ENCODE measurements at places on chromosomes 7 and 10.

- DNase-seq: no peak
These were observed 3.9 kb upstream of the POU6F2 start for GRCh38 chr7:38973760-38974159.

DNA sequence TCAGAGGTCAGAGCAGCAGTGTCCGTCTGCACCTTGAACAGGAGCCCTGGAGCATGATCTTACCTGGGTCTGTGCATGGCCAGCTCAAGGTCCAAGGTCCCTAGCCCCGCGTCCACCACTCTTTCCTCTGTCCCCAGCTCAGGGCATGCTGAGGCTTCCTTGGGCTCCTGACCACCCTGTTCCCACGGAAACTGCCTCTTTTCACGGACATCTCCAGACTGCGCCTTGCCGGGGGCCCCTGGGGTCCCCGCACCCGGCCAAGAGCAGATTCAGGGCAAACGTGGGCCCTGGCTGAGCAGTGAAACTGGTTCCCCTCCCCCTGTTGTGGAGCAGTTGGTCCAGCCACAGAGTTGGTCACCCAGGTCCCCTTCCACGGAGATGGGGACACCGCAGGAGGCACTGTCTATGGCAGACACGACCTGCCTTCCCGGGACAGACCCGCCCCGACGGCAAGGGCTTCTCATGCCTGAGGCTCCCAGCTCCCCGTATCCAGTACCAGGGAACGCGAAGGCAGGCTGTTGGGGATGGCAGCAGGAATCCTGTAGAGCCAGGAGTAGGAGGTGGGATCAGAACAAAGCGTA, 217.4 kb upstream of the PPP2R2D start:
- DNase-seq: no peak

GRCh38 chr7:48875045-48875916, 49.1 kb upstream of the CDC14C start:
- DNase-seq: peak; percentile 39

DNA sequence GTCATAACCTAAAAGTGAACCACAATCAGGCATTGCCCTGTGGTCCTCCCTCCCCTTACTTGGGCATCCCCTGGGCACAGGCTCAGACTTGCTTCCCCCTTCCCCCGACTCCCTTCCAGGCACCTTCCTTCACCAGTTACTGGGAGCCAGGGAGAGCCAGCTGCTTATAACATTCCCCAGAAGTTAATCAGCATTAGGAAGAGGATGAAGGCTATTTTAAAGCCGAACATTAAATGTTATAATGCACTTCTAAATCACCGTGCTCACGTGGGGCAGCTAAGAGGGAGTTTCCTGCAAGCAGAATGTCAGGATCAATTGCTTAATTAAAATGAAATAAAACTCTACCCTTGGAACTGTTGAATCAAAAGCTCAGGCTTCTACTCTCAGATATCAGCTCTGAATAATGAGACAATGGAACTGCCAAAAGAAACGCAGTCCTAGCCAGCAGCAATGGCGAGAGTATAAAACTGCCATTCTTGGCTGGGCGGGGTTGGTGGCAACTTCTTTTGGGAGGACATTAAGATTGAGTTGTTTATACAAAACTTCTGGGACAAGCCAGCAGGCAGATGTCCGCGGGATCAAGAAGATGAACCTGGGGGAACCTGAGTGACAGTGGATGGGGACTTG, 169.5 kb downstream of the FANK1 start:
- DNase-seq: no peak

- DNase-seq: no peak
These were observed 357.2 kb downstream of the LRMDA start for GRCh38 chr10:75788394-75789205.

DNA sequence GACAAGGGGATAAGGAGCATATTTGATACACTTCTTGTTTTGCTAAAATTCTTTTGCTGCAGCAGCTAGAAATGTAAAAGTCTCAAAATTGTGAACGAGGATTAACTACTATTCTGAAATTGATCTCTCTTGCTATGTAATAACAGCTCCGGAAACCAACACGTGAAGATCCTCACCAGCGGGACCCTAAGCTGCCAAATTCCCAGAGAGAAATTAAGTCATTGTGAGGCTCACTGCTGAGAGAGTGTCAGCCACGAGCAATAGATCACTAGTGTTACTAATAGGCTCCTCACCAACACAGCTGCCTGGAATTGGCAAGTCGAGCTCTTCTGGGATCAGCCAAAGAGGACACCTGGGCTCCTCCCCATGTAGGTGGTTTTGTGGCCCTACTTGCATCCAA, 5.6 kb upstream of the VWA2 start:
- DNase-seq: no peak

DNA sequence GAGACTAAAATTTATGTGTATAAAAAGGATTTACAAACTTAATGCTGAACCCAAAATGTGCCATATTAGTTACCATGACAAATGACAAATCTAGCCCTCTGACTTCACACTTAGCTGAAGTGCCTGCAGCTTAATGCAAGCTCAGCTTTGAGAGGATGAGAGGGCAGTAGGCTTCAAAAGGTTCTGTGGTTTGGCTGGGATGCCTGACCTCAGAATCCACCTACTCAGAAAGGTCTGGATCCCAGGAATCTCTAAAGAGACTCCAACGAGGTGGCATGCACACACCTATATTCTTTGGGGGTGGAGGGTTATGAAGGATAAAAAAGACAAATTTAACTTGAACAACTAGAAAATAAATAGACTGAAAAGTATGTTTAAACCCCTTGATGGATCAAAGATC, 213.4 kb downstream of the TAX1BP1 start:
- no peak for DNase-seq

DNA sequence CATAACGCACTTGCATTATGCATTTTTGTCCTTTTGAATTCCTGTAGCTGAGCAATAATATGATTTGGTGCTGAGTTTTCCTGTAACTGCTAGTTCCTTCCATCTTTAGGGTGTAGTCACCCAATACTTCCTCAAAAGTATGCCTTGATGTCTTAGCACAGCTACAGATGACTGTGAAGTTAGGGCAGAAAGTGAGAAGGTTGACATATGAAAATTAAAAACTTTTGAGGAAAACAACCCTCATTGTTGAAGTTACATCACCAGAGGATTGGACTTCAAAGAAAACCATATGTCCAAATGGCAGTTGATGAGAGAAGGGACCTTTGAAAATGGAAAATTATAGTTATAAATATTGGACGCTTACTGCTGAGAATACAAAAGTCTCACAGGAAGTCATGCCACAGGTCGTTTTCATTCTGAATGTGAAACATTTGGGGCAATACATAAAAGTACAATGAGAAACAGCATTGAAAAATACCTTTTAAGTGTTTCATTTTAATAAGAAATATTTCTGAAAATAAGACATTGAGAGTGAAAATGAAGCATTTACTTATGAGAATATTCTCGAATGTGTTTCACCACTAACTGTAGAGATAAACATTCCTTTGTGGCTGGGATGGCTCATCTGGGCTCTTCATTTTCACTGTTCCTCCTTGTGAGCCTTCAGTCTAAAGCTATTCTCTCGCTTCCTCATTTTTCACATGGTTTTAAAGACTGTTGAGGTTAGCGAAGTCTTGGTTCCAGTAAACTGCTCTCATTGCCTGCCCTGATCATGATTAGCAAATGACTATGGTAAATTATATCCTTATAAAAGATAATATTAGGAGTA, 61.4 kb upstream of the NME8 start:
- DNase-seq: no peak

GRCh38 chr10:15859509-15859905, 800 bp downstream of the MINDY3 start:
- DNase-seq: no peak

DNA sequence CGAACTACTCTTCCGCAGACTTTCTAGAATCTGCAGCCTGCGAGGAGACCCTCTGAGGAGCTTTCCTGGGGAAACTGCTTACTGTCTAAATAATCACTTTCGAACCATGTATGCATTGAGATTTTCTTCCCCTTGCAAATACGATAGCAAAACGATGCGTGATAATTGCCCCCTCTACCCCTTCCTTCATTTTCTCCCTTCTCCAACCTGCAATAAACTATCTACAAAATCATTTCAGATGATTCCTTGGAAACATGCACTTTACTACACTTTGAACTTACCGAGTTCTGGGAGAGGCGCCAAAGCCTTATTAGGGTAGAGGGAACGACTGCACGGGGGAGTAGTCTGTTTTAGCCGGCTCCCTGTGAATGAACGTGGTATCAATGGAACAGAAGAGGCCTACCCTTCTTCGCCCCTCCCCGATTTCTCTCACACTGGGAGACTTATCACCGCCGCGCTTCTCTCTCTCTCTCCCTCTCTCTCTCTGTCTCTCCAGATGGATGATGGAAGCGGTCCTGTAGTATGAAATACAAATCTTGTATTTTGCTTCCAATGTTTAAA, at the start of gene FGFBP3:
FGFBP3 (minus strand) TSS at position 370 of the 561 bp plus-strand sequence. CDS start 517 bp downstream, outside the sequence.
- DNase-seq: peak; percentile 31

- no peak for DNase-seq
These were observed 124.8 kb upstream of the PDLIM1 start for GRCh38 chr10:95415621-95416031.

- DNase-seq: peak; percentile 18
These were observed 168.3 kb upstream of the PPP1R3A start for GRCh38 chr7:114086914-114087652.

- DNase-seq: peak; percentile 50
These were observed 3.8 kb downstream of the HILPDA start for GRCh38 chr7:128459394-128459878.

- no peak for DNase-seq
These were observed 263.4 kb downstream of the CDC14C start for GRCh38 chr7:49187543-49188268.

- no peak for DNase-seq
These were observed 91.4 kb upstream of the CCDC71L start for GRCh38 chr7:106752367-106752766.

- DNase-seq: no peak
These were observed 17.6 kb downstream of the CDNF start for GRCh38 chr10:14820010-14820774.

- DNase-seq: no peak
These were observed 23.1 kb upstream of the SRGN start for GRCh38 chr10:69064762-69065328.

- no peak for DNase-seq
These were observed 565.3 kb upstream of the GALNT17 start for GRCh38 chr7:70566671-70567070.

DNA sequence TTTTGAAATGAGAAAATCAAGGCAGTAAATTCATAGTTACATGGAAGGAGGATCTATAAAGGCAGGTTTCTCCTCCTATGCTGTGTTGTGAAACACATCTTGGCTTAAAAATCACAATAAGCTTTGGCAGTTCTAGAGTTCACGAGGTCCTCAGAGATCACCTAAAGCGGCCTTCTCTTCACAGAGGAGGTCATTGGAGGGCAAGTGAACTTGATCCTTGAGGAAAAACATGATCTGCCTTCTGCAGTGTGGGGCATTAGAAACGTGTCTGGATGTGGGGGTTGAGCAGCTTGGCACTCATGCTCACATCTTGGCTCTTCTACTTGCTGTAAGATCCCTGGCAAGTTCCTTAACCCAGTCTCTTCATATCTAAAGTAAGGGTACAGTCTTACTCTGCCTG, 96.1 kb upstream of the BMPER start:
- no peak for DNase-seq

DNA sequence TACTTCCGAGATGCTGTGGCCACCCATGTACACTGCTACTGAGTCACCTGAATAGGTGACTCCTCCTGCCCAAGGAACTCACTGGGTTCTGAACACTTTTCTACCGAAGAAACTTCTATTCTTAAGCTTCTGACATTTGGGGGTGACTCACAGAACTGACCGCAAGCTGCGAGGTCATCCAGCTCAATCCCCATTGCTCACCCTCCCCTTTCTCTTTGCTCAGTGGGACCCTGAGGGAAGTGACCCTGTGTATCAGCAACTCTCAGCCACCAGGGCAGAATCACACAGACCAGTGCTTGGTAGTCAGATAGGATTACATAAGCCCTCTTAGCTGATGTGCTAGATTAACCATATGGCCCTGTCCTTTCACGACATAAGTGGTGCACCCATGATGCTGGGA, 46.3 kb downstream of the INSYN2A start:
- DNase-seq: no peak

DNA sequence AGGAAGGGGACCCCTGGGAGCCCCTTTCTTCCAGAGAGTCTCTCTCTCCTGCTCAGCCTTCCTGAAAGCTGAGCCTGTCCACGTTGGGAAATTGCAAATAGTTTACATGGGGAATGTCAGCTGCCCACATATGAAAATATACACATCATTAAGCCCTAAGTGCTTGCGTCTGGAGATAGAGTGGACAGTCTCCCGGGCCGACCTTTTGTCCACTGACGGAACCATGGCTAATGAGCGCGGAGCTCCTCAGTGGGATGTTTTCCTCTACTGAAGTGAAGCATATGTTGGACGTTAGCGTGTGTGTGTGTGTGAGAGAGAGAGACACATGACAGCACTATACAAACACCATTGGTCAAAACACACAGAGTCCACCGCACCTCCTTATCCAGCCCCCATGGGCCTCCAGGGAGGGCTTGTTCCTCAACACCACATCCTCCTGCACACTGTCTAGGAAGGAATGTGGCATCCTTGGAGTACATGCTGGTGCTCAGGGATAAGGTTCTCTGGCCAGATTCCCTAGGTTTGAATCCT, 128.4 kb downstream of the RGS10 start:
- no peak for DNase-seq

- no peak for DNase-seq
These were observed 10.1 kb downstream of the PURB start for GRCh38 chr7:44875241-44875640.

DNA sequence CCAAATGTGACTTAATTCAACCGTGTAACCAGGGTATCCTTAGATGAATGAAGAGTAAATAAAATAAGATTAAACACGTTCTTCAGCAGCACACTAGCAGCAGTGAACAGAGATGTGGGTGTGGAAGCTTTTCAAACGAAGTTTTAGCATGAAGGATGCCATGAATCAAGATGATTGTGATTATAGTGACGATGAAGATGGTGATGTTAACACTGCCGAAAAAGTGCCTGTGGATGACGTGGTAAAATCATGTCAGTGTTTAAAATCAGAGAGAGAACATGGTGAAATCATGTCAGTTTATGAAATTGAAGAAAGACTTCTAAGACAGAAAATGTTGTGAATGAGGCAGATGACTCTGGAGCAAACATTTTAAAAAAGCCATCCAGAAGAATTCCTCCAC, 19.2 kb downstream of the LCOR start:
- no peak for DNase-seq

Data from left cardiac atrium (tissue), 4 donors.